ENCODE measurements at places on chromosomes 1 and 21.
A peak's percentile ranks its signal among the peaks of the same experiment; 100 is the strongest.

- no peaks in the 10 kb centered on the region for H3K4me1 ChIP-seq
- H3K27me3 ChIP-seq = no peaks in the 10 kb centered on the region
- H3K36me3 ChIP-seq = no peaks in the 10 kb centered on the region
- no peak for DNase-seq
- no peak overlapping the region for H3K4me3 ChIP-seq
- H3K27ac ChIP-seq = no peak overlapping the region
These were observed 30.6 kb downstream of the LY9 start for GRCh38 chr1:160826546-160826945.

DNA sequence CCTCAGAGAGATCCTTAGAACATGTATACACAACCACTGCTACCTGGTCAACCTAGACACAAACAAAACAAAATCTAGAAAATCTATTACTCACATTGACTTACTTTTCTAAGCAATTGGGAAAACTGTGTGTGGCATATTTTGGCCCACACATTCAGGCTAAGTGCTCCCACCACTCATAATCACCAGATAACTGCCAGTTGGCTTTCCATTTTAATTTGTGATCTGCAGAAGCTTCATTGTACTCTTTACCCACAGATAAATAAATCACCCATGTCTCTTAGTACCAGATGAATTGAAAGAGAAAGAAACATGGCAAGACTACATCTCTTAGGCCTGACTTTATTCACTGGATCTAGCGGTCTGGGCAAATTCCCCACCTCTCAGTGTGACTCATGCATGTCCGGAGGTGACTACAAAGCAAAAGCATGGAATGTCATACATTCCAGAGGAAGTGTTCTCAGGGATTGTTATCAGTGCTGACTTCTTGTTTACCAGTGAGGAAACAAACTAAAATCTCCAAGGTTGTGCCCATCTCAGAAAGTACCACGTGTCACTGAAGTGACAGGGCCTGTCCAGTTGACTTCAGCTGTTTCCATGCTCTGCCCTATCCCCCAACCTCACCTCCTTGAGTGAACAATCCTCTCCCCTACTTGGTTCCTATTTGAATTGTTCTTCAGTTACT is 52.4 kb upstream of the BCL10 start:
- no peak overlapping the region for H3K4me3 ChIP-seq
- no peak for DNase-seq
- H3K4me1 ChIP-seq = peaks cover 32% of the 10 kb centered on the region

GRCh38 chr1:187788718-187789117 is 960.0 kb downstream of the PLA2G4A start:
- DNase-seq = no peak
- H3K4me1 ChIP-seq = no peaks in the 10 kb centered on the region
- no peak overlapping the region for H3K4me3 ChIP-seq
- no peaks in the 10 kb centered on the region for H3K36me3 ChIP-seq
- no peaks in the 10 kb centered on the region for H3K27me3 ChIP-seq
- H3K27ac ChIP-seq = no peak overlapping the region

- H3K27me3 ChIP-seq = no peaks in the 10 kb centered on the region
- DNase-seq = no peak
- H3K27ac ChIP-seq = no peak overlapping the region
- H3K4me3 ChIP-seq = no peak overlapping the region
These were observed 39.4 kb downstream of the NDUFS5 start for GRCh38 chr1:39065542-39065941.

- DNase-seq = no peak
- H3K4me3 ChIP-seq = no peak overlapping the region
- no peaks in the 10 kb centered on the region for H3K27me3 ChIP-seq
- H3K27ac ChIP-seq = no peak overlapping the region
- no peaks in the 10 kb centered on the region for H3K36me3 ChIP-seq
These were observed 69.1 kb downstream of the DISC1 start for GRCh38 chr1:231695439-231696255.

- peak overlapping the region; percentile 88 for H3K27ac ChIP-seq
- no peak for DNase-seq
- H3K36me3 ChIP-seq = no peaks in the 10 kb centered on the region
- peaks cover 20% of the 10 kb centered on the region for H3K4me1 ChIP-seq
- no peak overlapping the region for H3K4me3 ChIP-seq
These were observed 14.0 kb upstream of the SLC45A1 start for GRCh38 chr1:8303876-8304275.

GRCh38 chr1:57316291-57316690 is 107.6 kb downstream of the DAB1 start:
- no peak overlapping the region for H3K4me3 ChIP-seq
- no peak for DNase-seq

DNA sequence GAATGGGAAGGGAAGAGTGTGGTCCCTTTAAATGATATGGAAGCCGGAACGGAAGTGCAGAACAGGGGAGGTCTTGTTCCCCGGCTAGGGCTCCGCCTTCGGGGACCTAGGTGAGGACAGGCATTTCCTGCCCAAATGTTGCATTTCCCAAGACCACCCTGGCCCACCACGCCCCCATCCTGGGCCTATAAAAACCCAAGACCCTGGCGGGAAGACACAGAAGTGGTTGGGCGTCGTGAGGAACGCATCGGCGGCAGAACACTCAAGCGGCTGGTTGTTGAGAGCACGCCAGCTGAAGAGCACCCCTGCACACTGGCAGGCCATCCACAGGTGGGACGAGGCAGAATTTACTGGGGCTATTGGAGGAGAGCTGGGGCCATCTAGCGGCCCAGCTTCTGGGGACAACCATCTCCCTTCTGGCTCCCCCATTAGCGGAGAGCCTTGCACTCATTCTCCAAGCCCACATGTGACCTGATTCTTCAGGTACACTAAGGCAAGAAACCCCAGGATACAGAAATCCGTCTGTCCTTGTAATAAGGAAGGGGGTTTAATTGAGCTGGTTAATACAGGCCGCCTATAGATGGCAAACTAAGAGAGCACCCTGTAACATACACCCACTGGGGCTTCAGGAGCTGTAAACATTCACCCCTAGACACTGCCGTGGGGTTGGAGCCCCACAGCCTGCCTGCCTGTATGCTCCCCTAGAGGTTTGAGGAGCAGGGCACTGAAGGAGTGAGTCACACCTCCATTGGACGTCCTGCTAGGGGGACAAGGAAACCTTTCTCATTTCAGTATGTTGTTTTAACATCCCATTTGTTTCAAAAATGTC is 1327.9 kb downstream of the BRINP3 start:
- no peak overlapping the region for H3K4me3 ChIP-seq
- H3K27me3 ChIP-seq = no peaks in the 10 kb centered on the region
- H3K27ac ChIP-seq = no peak overlapping the region
- H3K36me3 ChIP-seq = no peaks in the 10 kb centered on the region
- no peaks in the 10 kb centered on the region for H3K4me1 ChIP-seq

DNA sequence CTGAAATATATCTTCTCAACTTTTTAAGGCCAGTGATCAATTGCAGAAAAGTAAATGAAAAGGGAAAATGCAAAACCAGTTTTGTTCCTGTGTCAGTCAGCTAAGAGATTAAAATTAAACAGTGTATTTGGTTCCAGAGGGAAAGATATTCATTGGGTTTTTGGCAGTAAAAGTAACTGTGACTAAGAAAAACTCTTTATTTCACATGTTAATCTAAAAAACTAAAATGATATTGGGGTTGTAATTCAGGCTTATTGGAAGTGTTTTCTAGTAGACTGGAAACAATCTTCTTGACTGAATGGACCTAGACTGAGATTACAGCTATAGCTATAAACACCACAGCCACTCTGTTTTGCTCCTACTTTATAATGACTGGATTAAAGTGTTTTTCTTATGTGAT is 413.9 kb downstream of the ADGRL2 start:
- H3K27me3 ChIP-seq = no peaks in the 10 kb centered on the region
- no peaks in the 10 kb centered on the region for H3K36me3 ChIP-seq
- H3K4me1 ChIP-seq = no peaks in the 10 kb centered on the region
- H3K4me3 ChIP-seq = no peak overlapping the region
- DNase-seq = no peak

DNA sequence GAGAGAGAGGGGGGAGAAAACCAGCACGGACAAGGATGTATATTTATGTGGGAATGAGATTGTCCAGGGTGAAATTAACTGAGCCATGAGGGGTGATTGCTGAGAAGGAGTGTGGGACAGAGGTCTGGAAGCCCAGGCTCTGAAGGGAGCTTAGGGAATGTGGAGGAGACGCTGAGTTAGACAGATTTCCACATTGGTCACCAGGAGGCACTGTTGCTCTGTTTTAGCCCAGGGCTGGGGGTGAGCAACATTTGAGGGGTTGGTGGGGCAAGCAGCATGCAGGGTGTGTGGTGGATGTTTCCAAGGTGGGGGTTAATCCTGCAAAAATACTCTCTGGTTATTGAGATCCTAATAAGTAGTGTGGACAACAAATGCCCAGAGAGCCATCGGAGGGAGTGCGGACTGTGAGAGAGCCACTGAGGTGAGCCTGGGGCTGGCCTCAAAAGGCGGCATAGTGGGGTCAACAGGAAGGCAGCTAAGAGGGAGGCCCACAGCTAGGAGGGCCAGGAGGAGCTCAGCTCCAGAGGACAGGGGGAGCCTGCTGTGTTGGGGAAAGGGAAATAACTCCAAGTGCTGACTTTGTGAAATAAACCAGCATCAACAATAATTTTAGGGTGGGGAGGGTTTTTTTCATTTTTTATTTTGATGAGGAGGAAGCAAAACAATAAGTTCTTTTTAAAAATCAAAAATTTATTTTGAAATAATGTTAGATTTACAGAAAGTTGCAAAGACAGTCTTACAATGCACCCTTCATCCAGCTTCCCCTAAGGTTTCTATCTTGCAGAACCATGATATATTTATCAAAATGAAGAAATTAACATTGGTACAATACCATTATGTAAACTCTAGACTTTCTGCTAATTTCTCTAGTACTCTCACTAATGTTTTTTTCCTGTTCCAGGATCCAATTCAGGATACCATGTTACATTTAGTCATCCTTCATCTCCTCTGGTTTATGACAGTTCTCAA is 82.8 kb upstream of the CD34 start:
- H3K27ac ChIP-seq = no peak overlapping the region
- no peaks in the 10 kb centered on the region for H3K27me3 ChIP-seq
- no peak for DNase-seq
- no peak overlapping the region for H3K4me3 ChIP-seq

- no peaks in the 10 kb centered on the region for H3K27me3 ChIP-seq
- no peaks in the 10 kb centered on the region for H3K4me1 ChIP-seq
- no peaks in the 10 kb centered on the region for H3K36me3 ChIP-seq
- DNase-seq = no peak
- H3K4me3 ChIP-seq = no peak overlapping the region
These were observed 308.5 kb downstream of the MRPL39 start for GRCh38 chr21:25298512-25299491.

GRCh38 chr1:39258146-39258924 is 53.8 kb downstream of the MACF1 start:
- no peaks in the 10 kb centered on the region for H3K27me3 ChIP-seq
- H3K27ac ChIP-seq = peak overlapping the region; percentile 6
- H3K4me1 ChIP-seq = peaks cover 54% of the 10 kb centered on the region
- DNase-seq = peak; percentile 35

DNA sequence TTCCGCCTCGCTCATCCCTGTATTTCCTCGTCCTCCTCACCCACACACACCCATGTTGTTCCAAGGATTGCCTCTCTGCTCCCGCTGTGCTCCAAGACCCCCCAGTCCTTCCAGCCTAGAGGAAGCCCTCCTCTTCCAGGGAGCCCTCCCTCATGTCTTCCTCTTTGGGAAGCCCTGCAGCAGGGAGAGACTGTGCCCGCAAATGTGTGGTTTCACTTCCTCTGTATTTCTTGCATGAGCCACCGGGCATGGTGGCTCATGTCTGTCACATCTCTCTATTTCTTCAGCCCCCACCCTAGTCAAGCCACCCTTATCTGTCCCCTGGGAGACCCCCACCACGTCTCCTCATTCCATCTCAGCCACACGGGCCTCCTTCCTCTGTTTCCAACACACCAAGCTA is 57.5 kb upstream of the PAX7 start:
- no peaks in the 10 kb centered on the region for H3K27me3 ChIP-seq
- H3K36me3 ChIP-seq = no peaks in the 10 kb centered on the region
- H3K27ac ChIP-seq = no peak overlapping the region
- H3K4me3 ChIP-seq = no peak overlapping the region

GRCh38 chr1:223832637-223832943 is 13.2 kb downstream of the TP53BP2 start:
- peak overlapping the region; percentile 15 for H3K4me3 ChIP-seq
- H3K4me1 ChIP-seq = peaks cover 58% of the 10 kb centered on the region
- peak overlapping the region; percentile 58 for H3K27ac ChIP-seq

DNA sequence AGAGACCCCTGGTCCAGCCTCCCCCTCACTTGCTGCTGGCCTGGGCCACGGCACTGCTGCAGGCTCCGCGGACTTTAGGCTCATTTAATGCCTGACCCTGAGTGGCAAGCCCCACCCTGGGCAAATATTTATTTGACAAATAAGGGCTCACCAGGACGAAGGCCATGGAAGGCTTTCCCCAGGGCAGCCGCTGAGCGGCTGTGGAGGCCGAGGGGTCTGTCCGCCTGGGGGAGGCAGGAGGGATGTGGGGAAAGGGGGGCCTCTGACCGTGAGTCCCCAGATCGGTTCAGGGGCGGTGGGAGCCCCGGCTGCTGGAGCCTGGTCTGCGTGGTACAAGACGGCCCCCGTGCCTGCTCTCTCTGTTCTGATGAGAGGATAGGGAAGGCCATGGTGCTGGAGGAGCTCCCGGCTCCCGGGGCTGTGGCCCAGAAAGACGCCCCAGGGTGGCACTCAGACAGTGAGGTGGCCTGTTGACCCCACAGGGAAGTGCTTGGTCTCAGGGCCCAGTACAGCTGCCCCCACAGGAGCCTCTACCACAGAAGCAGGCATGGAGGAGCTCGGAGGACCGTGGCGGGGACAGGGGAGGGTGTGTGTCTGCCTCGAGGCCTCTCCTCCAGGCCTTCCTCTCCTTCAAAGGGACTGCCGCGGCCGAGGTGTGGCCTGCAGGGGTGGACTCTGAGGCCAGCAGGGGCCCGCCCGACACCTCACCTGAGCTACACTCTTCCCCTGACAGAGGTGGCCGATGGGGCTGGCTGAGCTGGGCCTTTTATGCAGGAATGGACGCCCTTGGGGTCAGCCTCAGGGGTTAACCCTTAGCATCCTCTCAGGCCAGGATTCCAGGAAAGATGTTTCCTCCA is 9.1 kb upstream of the C1orf159 start:
- no peaks in the 10 kb centered on the region for H3K36me3 ChIP-seq
- no peak for DNase-seq
- H3K4me1 ChIP-seq = peaks cover 3% of the 10 kb centered on the region
- no peak overlapping the region for H3K27ac ChIP-seq
- H3K4me3 ChIP-seq = no peak overlapping the region

DNA sequence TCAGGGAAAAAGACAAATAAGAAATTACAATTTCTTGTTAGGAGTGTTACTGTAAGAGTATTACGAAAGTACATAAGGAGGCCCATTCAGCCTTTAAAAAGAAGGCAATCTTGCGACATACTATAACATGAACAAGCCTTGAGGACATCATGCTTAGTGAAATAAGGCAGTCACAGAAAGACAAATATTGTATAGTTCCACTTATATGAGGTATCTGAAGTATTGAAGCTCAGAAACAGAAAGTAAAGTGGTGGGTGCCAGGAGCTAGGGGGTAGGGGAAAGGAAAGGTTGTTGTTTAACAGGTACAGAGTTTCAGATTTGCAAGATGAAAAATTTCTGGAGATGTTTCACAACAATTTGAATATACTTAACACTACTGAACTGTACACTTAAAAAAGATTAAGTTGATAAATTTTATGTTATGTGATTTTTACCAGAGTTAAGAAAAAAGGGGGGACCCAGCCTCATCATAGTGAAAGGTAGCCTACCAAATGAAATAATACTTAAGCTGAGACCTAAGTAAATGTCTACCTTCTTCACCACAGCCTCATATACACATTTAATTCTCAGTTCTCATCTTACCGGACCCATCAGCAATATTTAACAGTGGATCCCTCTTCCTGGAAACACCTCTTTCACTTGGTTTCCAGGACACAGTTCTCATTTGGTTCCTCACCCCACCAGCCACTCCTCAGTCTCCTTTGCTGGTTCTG is 19.5 kb downstream of the USP24 start:
- no peaks in the 10 kb centered on the region for H3K27me3 ChIP-seq
- H3K27ac ChIP-seq = no peak overlapping the region
- H3K4me3 ChIP-seq = no peak overlapping the region
- H3K36me3 ChIP-seq = no peaks in the 10 kb centered on the region
- no peak for DNase-seq
- H3K4me1 ChIP-seq = peaks cover 16% of the 10 kb centered on the region

Measured in thoracic aorta (tissue), 2 donors.